Activated T-cell treated with anti-CD3 and anti-CD28 coated beads, Interleukin-2, amount 50 U/mL, for 72 hours (primary cell): ENCODE measurements at places on chromosomes 2 and 18. TPM values are rescaled to one million over a fixed set of nuclear protein-coding genes. Genes with fewer than 3 reads are reported as not detected.

The MYL1 gene
- total RNA-seq: not detected

The SCYGR3 gene
- not detected for total RNA-seq

The BOLL gene
- 0.10 TPM for total RNA-seq

The CCDC93 gene
- total RNA-seq: 34.1 TPM

The OR6B2 gene
- not detected for total RNA-seq

The C1QL2 gene
- not detected for total RNA-seq

The UGT1A4 gene
- total RNA-seq: not detected

The KYNU gene
- total RNA-seq: 0.35 TPM

The IL36A gene
- total RNA-seq: 0.84 TPM

The TUBB8B gene
- not detected for total RNA-seq

The TCF7L1 gene
- 0.07 TPM for total RNA-seq

The ELOA2 gene
- not detected for total RNA-seq

The NAT8 gene
- total RNA-seq: not detected

The PRKAG3 gene
- not detected for total RNA-seq

The FAM124B gene
- total RNA-seq: 0.31 TPM

The POMC gene
- total RNA-seq: 8.0 TPM

The UGT1A7 gene
- not detected for total RNA-seq

The RNU2-63P gene
- total RNA-seq: 22.2 TPM

The ANO7 gene
- total RNA-seq: 0.72 TPM

The ITM2C gene
- 42.8 TPM for total RNA-seq

The CCDC102B gene
- total RNA-seq: 3.3 TPM

The NFATC1 gene
- 86.0 TPM for total RNA-seq
